ENCODE measurements at places on chromosomes 11 and 22.

DNA sequence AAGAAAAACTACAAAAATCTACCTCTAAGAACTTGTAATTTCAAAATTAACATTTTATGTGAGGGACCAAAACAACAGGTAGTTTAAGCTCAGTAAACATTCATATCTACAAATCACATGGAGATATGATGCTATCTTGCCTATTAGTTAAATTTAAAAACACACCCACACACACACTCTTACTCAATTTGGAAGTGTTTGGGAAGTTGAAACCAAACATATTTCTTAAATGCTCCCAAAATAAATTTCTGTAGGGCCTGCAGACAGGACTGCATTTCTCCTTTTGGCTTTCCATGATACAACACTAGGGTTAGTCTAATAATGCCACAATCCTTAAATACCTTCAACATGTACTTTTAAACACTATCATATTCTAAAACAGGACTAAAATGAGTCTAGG lies 7.0 kb downstream of the PITPNB start:
- DNase-seq: no peak

- no peak for DNase-seq
Observed at GRCh38 chr11:47234669-47235100, 13.9 kb downstream of the ACP2 start.

DNA sequence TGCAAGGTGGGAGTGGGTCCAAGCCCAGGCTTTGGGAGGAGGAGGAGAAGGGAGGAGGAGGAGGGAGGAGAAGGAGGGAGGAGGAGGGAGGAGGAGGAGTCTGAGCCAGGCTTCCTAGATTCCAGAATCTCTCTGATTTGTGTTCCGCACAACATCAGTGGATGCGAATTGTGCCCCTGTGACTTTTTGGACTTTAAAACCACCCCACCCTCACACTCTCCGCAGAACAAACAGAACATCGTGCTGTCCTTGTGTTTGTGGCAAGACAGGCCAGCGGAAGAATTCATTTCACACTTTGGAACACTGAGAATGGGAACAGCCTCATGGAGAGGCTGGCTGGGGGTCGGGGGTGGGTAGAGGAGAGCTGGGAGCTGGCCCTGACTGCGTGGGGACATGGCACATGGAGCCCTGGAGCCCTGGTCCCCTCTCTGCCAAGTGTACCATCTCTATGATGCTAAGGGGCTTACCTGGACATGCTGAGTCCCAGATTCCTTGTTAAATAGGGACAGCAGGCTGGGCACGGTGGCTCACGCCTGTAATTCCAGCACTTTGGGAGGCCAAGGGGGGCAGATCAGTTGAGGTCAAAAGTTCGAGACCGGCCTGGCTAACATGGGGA lies 16.4 kb upstream of the SHANK2 start:
- peak; percentile 15 for DNase-seq

DNA sequence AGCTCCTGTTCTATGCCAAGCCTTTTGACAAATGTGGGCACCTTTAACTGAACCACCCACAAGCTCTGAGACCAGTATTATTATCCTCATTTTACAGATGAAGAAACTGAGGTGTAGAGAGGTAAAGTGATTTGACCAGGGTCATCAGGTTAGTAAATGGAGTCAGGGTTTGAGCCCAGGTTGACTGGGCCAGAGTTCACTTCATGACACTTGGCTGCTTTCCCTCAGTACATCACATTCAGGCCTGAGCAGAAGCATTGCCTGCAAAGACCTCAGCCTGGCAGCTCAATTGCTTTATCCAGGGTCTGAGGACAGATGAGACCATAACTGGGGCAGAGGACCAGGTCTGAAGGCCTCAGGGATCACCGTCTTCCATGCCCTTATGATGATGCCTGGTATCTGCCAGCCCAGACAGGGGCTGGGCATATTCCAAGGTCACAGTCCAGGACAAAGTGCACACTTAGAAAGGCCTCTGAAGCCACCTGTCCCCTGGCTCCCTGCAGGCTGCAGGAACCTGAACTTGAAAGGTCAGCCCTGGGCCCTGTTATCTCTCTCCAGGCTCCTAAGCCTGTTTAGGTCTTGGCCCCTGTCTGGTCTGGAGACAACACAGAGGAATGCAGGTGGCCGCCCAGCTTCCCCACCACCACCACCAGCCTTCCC lies 32.0 kb downstream of the POU2AF3 start:
- no peak for DNase-seq

GRCh38 chr11:46002189-46002588 lies 79.7 kb downstream of the LARGE2 start:
- DNase-seq: no peak

- DNase-seq: no peak
Observed at GRCh38 chr22:28344918-28345703, 334.5 kb downstream of the TTC28 start.

DNA sequence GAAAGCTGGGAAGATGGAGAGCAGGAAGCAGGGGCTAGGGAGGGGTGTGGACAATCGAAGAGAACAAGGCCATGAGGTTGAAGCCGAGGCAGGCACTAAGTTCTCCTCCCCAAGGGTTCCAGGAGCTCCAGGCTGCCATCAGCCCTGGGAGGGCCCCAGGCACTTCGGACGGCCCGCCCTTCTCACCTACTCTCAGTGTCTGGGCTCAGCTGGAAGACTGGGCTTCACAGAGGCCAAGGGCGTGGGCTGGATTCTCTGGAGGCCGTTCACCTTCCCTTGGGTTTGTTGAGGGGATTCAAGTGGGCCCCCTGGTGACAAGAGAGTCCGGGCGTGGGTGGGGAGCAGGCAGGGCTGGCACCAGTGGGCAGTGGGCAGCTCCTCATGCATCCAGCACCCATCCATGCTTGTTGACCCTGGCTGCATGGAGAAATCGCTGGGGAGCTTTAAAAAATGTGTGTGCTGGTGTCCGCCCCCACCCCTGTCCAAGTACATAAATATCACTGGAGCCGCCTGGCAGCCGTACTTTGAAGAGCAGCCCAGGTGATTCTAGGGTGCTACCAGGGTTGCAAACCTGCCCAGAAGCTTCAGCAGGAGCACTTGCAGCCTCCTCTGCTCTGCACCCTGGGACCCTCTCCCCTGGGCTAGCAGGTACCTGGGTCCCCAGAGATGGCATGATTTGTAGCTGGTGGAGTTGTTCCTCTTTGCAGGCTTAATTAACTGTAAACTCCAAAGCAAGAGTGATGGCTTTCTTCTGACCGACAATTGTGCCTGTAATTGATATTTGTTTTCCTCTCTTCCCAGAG lies 74.3 kb downstream of the RTL6 start:
- no peak for DNase-seq

DNA sequence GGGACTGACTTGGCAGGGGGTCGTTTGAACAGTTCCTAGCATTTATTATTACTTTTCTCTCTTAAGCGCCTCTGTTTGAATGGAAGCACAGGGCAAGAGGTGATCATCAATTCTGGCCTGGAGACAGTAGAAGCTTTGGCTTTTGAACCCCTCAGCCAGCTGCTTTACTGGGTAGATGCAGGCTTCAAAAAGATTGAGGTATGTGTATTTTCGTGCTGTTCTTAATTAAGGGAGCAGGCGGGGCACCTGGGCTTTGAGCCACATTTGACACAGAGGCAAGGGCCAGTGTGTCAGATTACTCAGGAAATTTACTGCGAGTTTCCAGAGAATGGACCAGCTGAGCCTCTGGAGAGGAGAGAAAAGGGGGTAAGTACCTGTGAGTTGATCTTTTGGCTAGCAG lies 102.4 kb upstream of the SORL1-AS1 start:
- DNase-seq: no peak
